ENCODE measurements at places on chromosomes 2 and 18. TPM values are rescaled to one million over a fixed set of nuclear protein-coding genes. Genes with fewer than 3 reads are reported as not detected.

DNA sequence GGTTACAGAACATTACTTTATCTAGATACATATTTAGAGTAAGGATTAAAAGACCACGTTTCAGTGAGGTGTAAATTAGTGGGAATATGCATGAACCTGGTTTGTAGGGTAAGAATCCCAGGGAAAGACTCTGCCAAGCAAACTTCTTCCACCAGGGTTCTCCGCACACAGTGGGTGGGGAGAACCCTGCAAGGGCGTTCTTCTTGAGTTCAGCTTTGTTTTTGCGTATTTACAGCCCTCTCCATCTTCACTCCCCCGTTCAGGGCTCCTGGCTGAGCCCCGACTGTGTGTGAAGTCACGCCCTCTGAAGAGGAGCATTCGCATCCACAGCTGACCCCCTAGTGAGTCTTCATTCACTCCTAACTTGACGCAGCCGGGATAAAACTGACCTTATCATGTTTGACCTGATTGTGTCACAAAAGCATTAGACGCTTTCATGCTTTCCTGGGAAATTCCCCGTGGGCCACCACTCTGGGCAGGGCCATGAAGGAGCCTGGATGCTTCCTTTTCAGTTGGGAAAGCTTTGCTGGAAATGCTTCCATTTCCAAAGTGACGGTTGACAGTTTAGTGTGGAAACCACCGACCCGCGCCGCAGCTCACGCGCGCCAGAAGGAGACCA is 1.0 kb downstream of the ALKAL2 start:
- peaks cover 4% of the 10 kb centered on the region for H3K27me3 ChIP-seq
- no peak for DNase-seq
- no peak overlapping the region for H3K4me3 ChIP-seq

GRCh38 chr2:226943862-226944620 is 108.2 kb downstream of the RHBDD1 start:
- no peaks in the 10 kb centered on the region for H3K4me1 ChIP-seq
- H3K27me3 ChIP-seq, result no peaks in the 10 kb centered on the region
- no peak overlapping the region for H3K4me3 ChIP-seq
- DNase-seq, result no peak

GRCh38 chr2:105361102-105361889 is 24.0 kb downstream of the C2orf49 start:
- no peak for DNase-seq
- H3K4me1 ChIP-seq, result peaks cover 34% of the 10 kb centered on the region
- H3K27me3 ChIP-seq, result no peaks in the 10 kb centered on the region
- H3K4me3 ChIP-seq, result no peak overlapping the region

DNA sequence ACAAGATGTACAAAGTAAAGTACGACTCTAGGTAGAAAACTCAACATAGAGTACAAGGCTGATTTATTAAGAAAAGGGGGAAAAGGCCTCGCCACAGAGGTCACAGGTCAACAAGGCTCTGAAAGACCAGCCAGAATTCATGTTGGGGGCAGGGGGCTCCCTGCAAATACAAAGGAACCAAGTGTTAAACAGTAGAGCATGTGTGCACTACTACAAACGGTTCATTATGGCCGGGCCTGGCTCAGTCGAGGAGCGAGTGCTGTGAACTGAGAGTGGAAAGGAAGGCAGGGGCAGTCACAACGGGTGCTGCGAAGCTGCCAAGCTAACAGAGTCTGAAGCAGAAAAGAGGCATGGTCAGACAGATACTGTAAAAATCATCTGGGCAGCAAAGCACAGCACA is 77.1 kb downstream of the MBOAT2 start:
- no peak for DNase-seq
- H3K4me1 ChIP-seq, result peaks cover 11% of the 10 kb centered on the region
- peaks cover 7% of the 10 kb centered on the region for H3K36me3 ChIP-seq

DNA sequence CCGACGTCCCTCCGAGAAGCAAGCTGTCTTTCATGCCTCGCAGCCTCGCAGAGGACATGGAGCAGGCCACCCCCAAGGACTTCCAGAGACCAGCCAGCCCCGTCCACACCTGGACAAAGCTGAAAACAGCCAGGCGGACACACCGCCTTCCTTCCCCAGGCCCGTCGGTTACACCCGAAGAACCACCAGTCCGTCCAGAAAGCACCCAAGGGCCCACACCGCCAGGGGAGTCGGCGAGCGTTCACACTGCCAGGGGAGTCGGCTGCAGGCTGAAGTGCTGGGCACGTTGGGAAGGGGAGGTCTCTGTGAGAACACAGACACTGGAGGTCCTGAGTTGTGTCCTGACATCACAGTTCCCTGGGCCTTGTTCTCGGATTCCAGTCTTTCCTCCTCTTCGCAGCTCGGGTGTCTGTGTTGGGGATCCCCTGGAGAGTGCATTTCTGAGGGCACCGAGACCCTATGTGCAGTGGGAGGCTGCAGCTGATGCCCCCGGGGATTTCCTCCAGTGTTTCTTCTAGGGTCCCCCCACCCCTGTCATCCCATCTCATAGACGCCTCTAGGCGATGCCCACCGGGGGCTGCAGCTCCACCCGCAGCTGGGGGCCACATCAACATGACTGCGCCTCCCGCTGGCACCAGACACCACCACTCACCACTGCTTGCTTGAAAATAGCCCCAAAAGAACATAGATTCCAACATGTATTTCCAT is 344.4 kb upstream of the SALL3 start:
- H3K27ac ChIP-seq, result no peak overlapping the region
- H3K4me3 ChIP-seq, result no peak overlapping the region
- H3K27me3 ChIP-seq, result no peaks in the 10 kb centered on the region
- H3K36me3 ChIP-seq, result no peaks in the 10 kb centered on the region

DNA sequence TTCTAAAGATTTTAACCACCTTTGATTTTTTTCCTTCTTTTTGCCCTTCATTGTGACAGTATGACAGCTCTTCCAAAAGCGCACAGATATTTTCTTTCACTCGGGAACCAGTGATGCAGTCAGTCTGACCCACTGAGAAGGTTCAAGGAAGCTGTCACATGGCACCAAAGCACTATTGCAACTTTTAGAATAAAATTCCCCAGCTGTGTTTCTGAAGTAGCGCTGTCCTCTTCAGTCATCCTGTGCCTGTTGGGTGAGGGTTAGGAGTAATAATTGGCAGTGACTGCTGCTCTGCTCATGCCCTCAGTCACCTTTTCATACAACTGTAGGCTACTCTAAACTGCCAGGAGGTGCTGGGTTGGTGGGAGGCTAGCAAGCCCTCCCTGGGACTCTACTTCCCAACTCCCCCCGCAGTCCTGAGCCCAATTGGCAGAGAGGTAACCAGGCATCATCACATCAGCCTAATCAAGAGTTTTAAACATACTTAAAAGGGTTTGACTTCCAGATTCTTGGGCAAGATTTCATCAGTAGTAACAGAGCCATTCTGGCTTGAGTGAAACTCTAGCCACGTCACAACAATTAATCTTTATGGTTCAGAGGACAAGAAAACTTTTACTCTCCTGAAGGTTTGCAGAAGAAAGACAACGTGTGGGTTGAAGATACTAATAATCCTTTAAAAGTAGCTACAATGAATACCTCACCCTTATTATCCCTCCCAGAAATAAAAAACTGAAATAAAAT is 473.3 kb downstream of the FBXO15 start:
- no peaks in the 10 kb centered on the region for H3K27me3 ChIP-seq
- no peaks in the 10 kb centered on the region for H3K36me3 ChIP-seq
- no peak for DNase-seq
- no peaks in the 10 kb centered on the region for H3K4me1 ChIP-seq
- no peak overlapping the region for H3K27ac ChIP-seq
- no peak overlapping the region for H3K4me3 ChIP-seq

- H3K27me3 ChIP-seq, result no peaks in the 10 kb centered on the region
- no peaks in the 10 kb centered on the region for H3K4me1 ChIP-seq
- no peak overlapping the region for H3K27ac ChIP-seq
- peaks cover 35% of the 10 kb centered on the region for H3K36me3 ChIP-seq
Observed at GRCh38 chr2:55567298-55567697, 47.8 kb downstream of the CFAP36 start.

The VSNL1 gene
- polyA plus RNA-seq, result 0.70 TPM

The KCNE4 gene
- 3.1 TPM for polyA plus RNA-seq

The GKN2 gene
- polyA plus RNA-seq, result not detected

The EML6 gene
- polyA plus RNA-seq, result 0.49 TPM

The CYTIP gene
- polyA plus RNA-seq, result not detected

The RAB12 gene
- 4.4 TPM for polyA plus RNA-seq
